NCI-H460 (cell line): ENCODE measurements at places on chromosomes 7 and 10. TPM values are rescaled to one million over a fixed set of nuclear protein-coding genes. Genes with fewer than 3 reads are reported as not detected.

- no peak for DNase-seq
Measured at GRCh38 chr10:116827214-116827671, 22.1 kb upstream of the ENO4 start.

SHTN1 gene
- total RNA-seq, result 24.6 and 27.6 TPM in 2 replicates

GIMAP7 gene
- total RNA-seq, result not detected in 2 replicates

GRCh38 chr7:68279827-68280400 lies 1283.3 kb downstream of the TYW1 start:
- no peak for DNase-seq

ACSM6 gene
- total RNA-seq, result not detected in 2 replicates

GRCh38 chr7:128110641-128111364 lies 79.6 kb upstream of the LRRC4 start:
- DNase-seq, result no peak

DNA sequence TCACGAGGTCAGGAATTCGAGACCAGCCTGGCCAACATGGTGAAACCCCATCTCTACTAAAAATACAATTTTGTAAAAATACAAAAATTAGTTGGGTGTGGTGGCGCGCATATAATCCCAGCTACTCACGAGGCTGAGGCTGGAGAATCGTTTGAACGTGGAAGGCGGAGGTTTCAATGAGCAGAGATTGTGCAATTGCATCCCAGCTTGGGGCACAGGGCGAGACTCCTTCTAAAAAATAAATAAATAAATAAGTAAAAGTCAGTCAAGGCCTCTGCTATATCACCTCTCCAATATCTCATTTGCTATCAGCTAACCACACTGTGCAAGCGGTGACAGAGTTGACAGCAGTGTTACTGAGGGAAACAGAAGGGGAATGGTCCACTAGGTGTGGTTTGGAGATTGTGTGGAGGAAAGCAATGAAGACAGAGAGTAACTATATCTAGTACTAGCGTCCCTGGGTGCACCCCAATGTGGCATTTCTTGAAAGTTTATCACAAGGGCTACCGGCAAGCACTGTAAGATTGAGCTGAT lies 20.9 kb upstream of the NFE2L3 start:
- no peak for DNase-seq

CARD11 gene
- 0.05 TPM in 1 of 2 replicates, not detected in the other for total RNA-seq

- no peak for DNase-seq
Measured at GRCh38 chr10:102585026-102585425, 59.3 kb upstream of the TRIM8 start.

GIMAP4 gene
- not detected in 2 replicates for total RNA-seq

DNA sequence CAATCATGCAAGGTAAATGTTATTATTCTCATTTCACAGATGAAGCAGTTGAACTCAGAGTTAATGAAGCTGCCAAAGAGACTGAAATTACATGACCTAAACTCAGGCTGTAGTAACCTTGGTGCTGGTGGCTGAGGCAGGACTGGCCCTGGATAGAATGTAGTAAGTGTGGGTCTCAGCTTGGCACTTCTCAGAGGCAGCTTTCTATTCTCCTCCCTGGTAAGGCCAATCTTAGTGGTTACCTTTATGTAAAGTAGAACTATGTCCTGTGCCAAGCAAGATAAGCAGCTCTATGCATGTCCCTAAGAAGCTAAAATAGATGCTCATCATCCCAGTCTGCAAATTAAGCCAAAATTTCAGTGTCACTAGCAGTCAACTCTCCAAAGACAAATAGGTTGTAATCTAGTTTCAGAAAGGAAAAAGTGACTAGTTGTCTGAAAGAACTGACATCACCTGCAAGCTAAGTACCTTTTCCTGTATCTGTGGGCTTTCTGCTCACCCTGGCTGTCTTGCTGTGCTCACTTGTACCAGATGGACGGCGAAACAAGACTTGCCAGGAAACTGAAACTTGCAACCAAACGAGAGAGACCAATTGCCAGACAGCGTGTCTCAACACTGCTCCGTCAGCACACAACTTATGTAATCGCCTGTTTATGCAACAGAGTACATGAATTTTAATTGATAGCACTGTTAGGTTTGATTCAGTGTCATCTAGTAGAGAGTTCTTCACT lies 43.7 kb downstream of the CH25H start:
- no peak for DNase-seq

- DNase-seq, result no peak
Measured at GRCh38 chr10:76456197-76456596, 1024.8 kb downstream of the LRMDA start.

DNA sequence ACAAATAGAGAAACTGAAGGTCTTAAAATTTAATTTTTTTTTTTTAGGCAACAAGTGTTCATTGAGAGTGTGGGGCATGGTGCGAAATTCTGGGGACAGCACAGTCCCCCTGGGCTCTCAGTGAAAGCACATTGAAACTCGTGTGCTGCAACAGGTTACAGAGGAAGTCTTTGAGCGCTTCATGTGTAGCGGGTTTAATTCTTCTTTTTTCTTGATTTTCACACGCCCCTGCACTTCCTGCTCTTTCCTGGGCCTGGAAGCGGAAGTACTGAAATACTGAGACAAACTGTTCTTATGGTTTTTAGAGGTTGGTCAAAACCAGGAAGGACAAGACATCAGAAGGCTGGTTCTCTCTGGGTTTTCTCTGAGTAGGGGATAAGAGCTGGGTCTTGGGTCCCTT lies 203.5 kb downstream of the PTEN start:
- DNase-seq, result no peak

- DNase-seq, result no peak
Measured at GRCh38 chr10:60871215-60871614, 72.8 kb downstream of the RHOBTB1 start.

- DNase-seq, result no peak
Measured at GRCh38 chr10:53453196-53453595, 680.6 kb upstream of the MBL2 start.

ATP6V0E2 gene
- total RNA-seq, result 20.0 and 28.4 TPM in 2 replicates

DNA sequence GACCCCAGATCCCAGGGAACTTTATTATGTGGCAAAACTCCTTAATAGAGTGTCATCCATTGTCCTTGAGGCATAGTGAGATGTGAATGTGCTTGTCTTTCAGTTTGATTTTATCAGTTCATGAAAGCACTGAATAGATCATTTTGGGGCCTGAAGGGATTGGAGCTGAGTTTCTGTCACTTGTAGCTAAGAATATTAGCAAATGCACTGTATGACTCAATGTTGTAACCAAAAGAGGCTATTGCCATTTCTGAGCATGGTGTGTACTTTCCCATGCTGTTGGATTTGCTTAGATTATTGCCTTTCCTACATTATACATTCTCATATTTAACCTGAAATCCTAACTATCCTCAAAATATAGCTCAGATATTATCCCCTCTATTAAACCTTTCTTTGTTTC lies 130.4 kb downstream of the PRKG1 start:
- DNase-seq, result no peak

- no peak for DNase-seq
Measured at GRCh38 chr10:122931088-122931906, 20.9 kb downstream of the FAM24A start.

CLDN3 gene
- total RNA-seq, result 1.0 and 1.7 TPM in 2 replicates

CCDC7 gene
- total RNA-seq, result 5.4 and 6.9 TPM in 2 replicates

DNA sequence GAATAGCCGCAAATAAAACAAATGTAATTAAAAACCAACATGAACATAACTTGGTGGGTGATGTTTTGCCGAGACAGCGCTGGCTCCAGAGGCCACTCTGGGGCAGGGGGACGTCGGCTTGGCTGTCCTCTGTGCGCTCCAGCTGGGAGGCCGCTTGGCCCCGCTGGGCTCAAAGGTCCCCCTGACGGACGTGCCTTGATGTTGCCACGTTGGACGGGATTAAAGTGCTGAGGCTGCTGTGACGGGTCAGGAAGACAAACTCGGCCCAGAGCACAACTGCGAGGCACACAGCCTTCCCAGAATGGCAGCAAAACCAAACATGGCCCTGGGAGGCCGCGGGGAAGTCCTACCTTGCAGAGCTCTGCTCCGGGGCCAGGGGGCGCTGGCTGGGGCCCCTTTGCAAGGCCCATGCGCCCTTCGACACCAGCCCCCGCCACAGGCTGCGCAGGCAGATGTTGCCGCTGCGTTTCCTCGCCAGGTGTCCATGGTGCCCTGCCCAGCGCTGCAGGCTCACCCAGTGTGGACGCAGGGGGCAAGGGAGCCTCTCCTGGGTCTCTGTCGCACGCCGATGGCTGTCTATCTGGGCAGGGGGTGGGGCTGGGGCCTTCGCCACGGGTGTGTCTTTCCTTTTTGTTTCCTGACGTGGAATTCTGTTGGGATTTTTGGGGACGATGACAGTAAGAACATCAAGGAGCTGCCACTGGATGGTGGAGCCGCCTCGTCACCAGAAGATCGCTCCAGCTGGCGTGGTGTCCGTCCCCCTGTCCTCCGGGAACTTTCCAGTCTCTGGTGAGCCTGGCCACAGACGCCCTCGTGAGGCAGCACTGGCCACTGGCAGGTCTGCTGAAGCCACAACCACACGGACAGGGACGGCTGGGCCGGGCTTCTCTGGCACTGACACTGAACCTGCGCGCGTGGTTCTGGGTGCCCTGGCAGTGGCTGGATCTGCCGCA lies 99.6 kb upstream of the DIP2C start:
- peak; percentile 60 for DNase-seq

OR9A2 gene
- not detected in 2 replicates for total RNA-seq

GRCh38 chr7:16960337-16960965 lies 78.7 kb upstream of the AGR3 start:
- DNase-seq, result no peak

MPP7 gene
- total RNA-seq, result 0.20 and 0.38 TPM in 2 replicates

NPSR1 gene
- 0.29 TPM in 1 of 2 replicates, not detected in the other for total RNA-seq

DNA sequence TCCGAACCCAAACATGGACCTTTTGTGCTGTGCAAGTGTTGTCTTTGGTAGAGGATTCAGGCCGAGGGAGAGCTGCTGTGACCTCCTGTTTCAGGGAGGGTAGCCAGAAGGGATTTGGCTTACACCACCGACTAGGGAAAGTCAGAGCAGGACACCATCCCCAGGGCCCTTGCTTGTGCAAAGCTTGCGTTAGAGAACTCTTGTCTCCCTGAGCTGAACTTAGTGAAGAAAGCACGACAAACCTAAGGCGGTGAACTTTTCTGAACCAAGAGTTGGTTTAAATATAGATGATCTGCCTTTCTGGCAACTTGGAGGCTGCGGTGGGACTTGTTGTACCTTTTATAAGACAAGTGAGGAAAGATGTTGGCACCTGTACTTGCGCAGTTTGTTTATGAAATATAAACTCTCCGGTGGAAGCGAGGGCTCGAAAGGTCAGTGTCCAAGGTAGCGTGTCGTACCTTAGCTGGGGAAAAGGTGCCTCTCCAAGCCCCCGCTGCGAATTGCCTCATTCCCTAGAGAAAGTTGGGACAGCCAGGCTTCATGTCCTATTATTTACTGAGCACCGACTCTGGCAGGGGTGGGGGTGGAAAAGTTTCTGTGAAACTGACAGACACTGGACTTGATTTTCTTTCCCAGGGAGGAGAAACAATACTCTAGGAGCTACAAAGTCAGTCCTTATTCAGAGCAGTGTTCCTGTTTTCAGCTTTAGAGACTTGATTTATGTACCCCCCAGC lies 31.6 kb downstream of the WBP1L start:
- DNase-seq, result no peak

DNA sequence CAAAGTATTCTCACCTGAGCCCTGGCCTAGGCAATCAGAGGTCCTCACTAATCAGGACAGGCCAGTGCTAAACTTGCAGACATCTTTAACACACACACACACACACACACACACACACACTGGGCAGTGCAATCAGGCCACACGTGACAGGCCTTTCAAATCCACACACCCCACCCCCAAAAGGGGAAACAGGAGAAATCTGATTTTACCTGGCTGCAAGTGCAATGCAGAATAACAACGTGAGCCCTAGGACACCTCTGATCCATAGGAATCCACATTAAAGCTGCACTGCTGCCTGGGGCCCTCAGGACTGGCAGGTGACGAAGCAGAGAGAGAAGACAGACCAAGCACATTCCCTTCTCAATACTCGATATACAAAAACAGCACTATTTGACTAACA lies 218.9 kb downstream of the FAM107B start:
- no peak for DNase-seq

DNA sequence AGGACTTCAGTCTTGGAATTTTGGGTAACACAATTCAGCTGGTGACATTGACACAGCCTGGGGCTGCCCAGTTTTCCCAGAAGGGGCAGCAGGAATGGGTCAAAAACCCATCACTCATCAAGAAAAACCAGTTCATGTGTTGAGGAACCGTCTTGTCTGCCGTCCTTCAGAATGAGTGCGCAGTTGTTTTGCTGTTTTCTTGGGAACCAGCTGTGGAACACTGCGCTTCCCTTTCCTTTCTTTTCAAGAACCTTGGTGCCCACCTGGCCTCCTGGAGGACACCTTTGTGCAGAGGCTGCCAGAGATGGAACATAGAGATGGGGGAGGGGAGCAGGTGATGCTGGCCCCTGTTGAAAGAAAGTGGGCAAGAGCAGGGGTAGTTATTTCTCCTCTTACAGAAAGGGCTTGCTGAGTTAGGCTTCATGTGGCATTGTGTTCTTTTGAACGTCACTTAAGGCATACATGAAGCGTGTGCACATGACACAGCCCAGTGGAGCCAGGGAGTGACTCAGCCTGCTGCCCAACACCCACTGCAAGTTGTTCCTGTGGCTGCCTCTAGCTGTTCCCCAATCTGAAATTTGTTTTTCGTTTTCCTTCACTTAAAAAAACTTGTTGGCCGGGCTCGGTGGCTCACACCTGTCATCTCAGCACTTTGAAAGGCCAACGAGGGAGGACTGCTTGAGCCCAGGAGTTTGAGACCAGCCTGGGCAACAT lies 87.4 kb upstream of the TNS3 start:
- peak; percentile 74 for DNase-seq

GRCh38 chr10:119762805-119763798 lies 37.3 kb downstream of the INPP5F start:
- DNase-seq, result no peak

- no peak for DNase-seq
Measured at GRCh38 chr7:154986200-154986945, 16.6 kb downstream of the PAXIP1 start.

GRCh38 chr10:116210588-116211346 lies 62.2 kb downstream of the GFRA1 start:
- DNase-seq, result no peak

DNA sequence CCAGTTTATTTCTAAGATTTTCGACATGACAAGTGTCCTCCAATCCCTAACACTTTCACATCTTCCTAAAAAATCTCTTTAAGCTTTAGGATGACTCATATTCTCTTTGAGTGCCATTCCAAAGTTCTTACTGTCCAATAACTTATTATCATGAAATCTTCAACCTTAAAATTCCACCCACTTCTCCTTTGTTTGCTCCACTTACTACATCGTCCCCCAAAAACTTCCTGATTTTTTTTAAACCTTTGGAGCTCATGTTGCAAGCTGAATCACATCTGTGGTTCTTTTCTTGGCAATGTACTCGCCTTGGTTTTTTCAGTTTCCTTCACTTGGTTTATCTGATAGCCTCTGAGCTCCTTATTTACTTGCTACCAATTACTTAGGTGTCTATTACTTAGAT lies 39.2 kb upstream of the JCAD start:
- DNase-seq, result no peak

MSMB gene
- not detected in 2 replicates for total RNA-seq

DNA sequence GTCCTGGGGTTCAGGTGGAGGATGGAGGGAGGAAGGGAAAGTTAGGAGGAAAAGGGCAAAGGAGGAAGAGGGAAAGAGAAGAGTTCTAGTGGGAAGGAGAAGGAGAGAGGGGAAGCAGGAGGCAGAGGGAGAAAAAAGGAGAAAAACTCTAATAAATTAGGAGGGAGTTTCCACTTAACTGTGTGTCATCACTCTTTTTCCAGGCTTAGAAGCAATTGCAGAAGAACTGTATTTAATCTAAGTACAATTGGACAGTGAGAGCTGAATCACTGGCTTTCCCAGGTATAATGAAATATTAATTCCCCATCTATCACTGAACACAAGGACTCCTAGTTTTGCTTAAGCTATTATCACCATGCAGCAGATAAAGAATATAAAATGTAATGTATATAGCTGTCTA lies 76.8 kb downstream of the CREB3L2 start:
- DNase-seq, result no peak
